WTC11 (cell line): ENCODE measurements at places on chromosomes 1 and 21.

DNA sequence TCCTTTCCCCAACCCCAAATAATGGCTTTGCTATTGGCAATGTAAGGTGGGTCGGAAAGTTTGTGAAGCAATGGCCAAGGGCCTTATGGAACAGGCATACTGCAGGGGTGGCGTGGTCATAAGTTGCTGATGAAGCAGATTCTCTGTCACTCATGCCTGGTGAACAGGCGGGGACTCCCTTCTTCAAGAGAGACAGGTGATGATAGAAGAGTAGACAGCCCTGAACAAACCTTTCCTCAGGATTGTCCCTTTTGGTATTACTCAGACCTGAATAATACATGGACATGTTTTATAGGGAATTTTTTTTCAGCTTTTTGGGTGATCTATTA, 12.7 kb downstream of the DDR2 start:
- no peak for DNase-seq

GRCh38 chr1:11046625-11047365, at the start of gene MASP2:
MASP2 (minus strand) TSS chr1:11047239; CDS start chr1:11047207, 32 bp downstream.
- DNase-seq = no peak

- DNase-seq = no peak
Observed at GRCh38 chr1:113782406-113782805, 23.1 kb upstream of the PHTF1 start.

GRCh38 chr1:175198332-175198731, 5.8 kb upstream of the KIAA0040 start:
- no peak for DNase-seq

- no peak for DNase-seq
Observed at GRCh38 chr1:219495737-219496408, 117.0 kb downstream of the ZC3H11B start.
